GM12864 (cell line): ENCODE measurements at places on chromosomes 13 and 19.

DNA sequence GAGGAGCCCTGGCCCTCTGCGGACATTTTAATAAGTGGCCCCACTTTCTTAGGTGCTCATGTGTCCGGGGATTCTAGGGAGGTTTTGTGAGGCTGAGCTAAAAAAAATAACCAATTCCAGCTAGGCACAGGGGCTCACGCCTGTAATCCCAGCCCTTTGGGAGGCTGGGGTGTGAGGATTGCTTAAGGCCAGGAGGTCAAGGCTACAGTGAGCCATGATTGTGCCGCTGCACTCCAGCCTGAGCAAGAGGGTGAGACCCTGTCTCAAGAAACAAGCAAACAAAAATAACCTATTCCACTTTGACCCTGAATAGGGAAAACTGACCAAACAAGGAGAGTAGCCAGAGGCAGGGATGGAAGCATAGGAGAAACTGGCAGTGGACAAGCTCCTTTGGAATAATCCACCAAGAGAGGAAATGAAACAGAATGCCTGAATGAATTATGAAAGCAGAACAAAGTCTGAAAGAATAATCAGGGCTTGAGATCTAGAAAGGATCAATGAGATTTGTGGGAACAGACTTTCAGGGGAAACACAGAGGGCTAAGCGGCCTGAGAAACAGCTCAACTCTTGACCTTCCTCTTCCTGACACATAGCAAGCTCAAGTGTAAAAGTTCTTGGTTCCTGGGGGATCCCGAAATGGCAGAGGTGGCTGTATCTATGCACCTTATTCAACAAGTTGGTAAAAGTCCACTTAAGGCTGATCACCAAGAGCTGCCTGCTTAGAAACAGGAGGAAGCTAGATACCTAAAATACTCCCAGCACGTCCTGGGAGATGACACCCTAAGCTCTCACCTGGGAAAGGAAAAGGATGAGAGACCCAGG is 30.1 kb upstream of the FFAR2 start:
- DNase-seq, result peak; percentile 57

- DNase-seq, result no peak
Observed at GRCh38 chr19:29651622-29652394, 13.5 kb upstream of the PLEKHF1 start.

GRCh38 chr13:86946734-86947133 is 724.4 kb upstream of the SLITRK5 start:
- no peak for DNase-seq

DNA sequence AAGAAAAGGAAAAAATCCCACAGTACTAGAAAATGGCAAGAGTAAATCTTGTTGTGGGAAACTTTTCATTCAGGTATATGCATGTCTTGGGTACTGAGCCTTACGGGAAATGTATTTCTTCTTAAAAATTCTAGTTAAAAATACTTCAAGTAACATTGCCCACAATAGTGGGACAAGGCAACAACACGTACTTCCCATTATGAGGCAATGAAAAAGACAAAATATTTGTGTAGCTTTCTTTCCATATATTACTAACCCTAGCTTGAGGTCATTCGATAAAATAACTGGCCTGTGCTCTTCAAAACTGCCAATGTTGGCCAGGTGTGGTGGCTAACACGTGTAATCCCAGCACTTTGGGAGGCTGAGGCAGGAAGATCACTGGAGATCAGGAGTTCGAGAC is 99.2 kb downstream of the INSR start:
- DNase-seq, result no peak

GRCh38 chr13:23469951-23470421 is 36.5 kb upstream of the SACS start:
- DNase-seq, result no peak

DNA sequence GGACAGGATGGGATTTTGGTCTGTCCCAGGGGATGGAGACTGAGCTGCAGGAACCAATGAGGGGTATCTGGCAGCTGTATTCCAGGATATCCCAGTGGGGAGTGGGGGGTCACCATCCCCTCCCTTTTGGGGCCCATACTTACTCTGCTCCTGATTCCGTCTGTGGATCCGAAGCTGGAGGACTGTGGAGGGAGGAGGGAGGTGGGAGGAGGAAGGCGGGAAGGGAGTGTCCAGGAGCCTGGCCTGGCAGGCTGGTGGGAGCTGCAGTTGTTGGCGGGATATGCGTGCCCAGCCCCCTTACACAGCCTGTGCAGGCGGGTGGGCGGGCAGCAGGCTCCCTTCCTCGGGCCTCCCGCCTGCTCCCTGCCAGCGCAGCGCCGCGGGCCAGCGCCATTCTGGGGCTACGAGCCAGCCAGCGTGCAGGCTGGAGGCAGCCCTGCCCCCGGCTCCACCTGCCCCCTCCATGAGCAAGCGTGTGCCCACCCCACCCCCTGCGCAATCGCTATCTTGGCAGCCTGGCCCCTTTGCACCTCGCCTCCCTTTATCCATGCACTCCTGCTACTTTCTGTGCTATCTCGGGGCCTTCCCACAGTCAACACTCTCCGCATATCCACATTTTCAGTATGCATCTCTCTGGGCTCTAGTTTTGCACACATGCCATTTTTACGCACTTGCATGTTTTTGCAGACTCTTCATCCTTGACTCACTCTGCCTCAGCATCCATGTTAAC is 2.8 kb downstream of the MAMSTR start:
- DNase-seq, result no peak

GRCh38 chr19:41111750-41112295 is 2.4 kb upstream of the CYP2F1 start:
- DNase-seq, result no peak

GRCh38 chr19:24033963-24034342 is 53.0 kb upstream of the ZNF254 start:
- DNase-seq, result no peak

- no peak for DNase-seq
Observed at GRCh38 chr13:42348576-42348975, 76.6 kb downstream of the AKAP11 start.

- DNase-seq, result no peak
Observed at GRCh38 chr19:33688171-33688992, 66.6 kb downstream of the CHST8 start.

GRCh38 chr13:52845334-52845761 is 3.1 kb downstream of the PCDH8 start:
- no peak for DNase-seq

DNA sequence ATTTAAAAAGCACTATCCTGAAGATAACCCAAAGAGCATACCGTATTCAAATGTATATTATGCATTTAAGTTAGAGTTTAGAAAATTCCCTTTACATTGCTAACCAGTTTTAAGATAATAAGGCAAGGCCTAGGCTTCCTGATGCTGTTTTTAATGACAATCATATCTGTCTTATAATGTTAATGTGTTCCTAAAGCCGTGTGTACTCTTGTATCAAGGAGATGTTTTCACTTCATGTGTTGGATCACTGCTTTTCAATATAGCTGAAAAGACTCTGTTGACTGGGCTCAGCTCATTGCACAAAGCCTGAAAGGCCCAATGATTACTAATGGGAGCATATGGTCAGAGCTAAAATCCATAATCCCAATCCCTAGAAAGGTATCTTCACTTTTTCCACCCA is 81.6 kb downstream of the DACH1 start:
- DNase-seq, result no peak

DNA sequence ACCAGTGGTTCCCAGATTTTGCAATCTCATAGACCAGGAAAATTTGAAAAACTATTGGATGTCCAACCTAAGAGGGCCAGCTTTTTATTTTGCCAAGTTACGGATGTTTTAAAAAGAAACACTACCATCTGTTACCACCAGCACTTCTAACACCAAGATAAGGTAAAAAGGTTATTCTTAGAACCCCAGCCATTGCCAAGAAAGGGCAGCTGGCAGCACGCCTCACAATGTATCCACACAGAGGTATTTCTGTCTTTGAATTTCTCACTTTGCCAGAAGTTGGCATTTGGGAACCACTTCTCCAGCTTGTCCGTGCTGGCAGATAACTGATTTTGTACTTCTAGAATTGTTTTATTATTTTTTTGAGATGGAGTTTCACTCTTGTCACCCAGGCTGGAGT is 28.7 kb downstream of the CAPN12 start:
- no peak for DNase-seq

- DNase-seq, result no peak
Observed at GRCh38 chr13:97379386-97379785, 54.6 kb upstream of the RAP2A start.

GRCh38 chr19:44515031-44515430 is 14.4 kb downstream of the CEACAM20 start:
- DNase-seq, result no peak

DNA sequence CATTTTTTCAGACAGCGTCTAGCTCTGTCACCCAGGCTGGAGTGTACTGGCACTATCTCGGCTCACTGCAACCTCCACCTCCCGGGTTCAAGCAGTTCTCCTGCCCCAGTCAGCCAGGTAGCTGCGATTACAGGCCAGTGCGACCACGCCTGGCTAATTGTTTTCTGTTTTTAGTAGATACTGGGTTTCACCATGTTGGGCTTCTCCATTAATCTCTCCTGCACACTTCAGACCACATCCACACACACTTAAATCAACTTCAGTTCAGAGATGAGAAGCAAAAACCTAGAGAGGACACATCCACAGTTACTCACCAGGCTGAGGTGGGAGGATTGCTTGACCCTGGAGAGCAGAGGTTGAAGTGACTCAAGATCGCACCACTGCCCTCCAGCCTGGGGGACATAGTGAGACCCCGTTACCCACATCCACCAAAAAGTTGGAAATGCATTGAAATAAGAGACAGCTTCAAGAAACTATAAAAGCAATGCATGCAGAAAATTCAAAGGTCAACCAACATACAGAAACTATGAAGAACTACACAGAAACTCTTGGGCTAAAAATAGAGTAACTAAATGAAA is 42.3 kb downstream of the ZNF611 start:
- DNase-seq, result no peak

- no peak for DNase-seq
Observed at GRCh38 chr13:35283856-35284255, 192.6 kb downstream of the MAB21L1 start.

DNA sequence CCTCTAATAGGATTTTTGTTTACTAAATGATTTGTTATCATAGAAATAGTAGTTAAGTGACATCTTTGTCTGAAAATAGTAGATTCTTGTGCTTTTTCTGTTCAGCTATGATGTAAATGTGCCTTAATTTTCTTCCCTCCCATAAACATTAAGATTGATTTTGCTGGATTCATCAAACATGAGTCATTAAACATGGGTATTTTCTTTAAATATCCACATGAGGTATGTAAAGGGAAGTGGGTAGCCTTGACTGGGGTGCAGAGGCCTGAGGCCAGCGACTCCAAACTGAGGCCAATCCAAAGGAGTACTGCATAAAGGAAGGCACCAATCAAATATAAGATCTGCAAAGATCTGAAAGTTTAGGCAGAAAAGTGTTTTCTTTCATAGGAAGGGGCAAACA is 3.7 kb downstream of the ZNF136 start:
- DNase-seq, result no peak
